ENCODE measurements at places on chromosomes 16 and 17. TPM values are rescaled to one million over a fixed set of nuclear protein-coding genes. Genes with fewer than 3 reads are reported as not detected.

The KLHL10 gene
- not detected for total RNA-seq

The SSTR5 gene
- not detected for total RNA-seq

GRCh38 chr17:44812263-44812662, 17.8 kb downstream of the GJC1 start:
- no peak for DNase-seq

The TP53TG3C gene
- total RNA-seq = not detected

The SLC13A2 gene
- not detected for total RNA-seq

GRCh38 chr17:59266745-59267144, 46.4 kb downstream of the GDPD1 start:
- DNase-seq = no peak

DNA sequence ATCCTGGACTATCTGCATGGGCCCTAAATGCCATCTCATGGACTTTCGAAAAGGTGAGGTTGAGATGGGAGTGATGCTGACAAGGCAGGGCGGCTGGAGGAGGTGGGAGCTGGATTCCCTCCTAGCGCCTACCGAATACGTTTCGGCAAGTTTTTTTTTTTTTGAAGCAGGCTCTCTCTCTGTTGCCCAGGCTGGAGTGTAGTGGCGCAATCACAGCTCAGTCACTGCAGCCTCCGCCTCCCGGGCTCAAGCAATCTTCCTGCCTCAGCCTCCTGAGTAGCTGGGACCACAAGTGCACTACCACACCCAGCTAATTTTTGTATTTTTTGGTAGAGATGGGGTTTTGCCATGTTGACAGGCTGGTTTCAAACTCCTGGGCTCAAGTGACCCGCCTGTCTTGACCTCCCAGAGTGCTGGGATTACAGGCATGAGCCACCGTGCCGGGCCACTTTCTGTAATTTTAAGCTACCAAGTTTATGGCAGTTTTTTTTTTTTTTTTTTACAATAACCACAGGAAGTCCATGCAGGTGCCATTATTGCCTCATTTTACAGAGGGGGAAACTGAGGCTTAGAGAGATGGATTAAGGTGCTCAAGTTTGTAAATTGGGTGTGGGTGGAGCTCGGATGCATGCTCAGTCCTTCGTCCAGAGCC, 246.4 kb downstream of the PRKCA start:
- no peak for DNase-seq

GRCh38 chr17:67390006-67390645, 13.0 kb downstream of the PITPNC1 start:
- DNase-seq = no peak

The KRTAP2-2 gene
- total RNA-seq = not detected
